NCI-H226 (cell line): ENCODE measurements at places on chromosomes 1 and 21.

DNA sequence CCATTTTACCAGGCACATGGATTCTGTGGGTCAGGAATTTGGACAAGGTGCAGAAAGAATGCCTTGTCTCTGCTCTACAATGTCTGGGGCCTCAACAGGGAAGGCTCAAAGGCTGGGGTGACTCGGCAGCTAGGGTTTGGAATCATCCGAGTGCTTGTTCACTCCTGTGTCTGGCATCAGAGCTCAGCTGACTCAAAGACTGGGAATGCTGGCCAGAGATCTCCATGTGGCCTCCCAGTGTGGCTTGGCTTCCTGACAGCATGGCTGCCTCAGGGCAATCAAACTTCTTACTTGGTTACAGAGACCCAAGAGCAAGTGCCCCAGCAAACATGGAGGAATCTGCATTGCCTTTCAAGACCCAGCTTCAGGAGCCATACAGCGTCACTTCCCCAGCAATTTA is 110.5 kb downstream of the TOMM20 start:
- peak; percentile 90 for DNase-seq

DNA sequence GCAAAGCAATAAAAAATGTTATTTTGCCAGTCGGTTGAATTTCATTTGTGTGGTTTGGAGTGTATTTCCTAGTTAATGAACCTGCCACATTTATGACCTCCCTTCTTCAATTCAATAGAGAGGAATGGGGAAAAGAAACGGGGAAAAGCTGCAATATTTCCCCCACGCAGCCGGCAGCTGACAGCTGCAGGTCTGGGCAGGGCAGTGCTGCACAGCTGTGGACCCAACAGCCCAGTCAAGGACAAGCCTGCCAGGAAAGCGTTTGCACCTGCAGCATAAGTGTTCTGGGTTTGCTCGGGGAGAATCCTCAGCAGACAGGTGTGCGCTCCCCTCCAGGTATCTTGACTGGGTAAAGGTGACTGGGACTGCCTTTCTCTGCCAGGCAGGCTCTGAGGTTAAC is 53.4 kb downstream of the FBXO2 start:
- no peak for DNase-seq

DNA sequence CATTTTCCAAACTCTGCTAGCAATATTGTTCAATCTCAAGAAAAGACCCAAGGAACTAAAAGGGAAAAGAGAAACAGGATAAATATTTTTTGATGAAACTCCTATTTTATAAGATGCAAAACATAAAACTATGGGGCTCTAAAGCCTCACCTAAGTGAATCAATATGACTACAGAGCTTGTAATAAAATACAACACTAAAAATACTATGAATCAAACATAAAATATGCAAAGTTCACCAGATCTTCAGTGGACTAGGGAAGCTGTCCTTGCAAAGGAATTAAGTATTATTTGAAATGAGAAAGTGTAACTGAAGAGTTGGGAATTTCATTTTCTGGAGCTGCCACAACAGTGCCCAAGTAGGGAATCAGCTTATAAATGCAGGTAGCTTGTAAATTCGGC is 124.5 kb downstream of the CRB1 start:
- no peak for DNase-seq

DNA sequence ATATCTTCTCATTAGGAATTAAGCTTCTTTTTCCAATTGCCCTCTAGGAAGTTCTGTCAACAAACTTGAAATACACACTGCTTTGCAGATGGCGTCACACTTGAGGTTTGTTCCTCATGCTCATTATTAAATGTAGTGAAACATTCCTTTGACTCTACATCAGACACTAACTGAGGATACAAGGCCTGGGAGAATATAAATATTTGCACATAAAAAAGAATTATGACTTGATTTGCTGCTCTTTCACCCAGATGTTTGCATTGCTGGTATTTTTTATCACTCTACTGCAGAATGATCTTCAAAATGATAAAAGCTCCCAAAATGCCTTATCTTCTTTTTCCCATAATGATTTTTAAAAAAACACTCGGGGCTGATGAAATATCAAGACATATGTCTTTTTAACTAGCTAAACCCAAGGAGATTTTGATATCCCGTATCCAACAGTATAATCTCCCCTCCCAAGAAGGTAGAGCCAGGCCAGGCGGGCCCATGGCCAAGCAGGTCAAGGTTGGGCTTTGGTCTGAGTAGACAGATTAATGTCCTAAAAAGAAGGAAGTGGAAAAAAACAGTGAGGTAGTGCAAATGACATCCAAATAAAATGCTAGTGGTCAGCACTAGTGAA is 264.6 kb downstream of the HHIPL2 start:
- no peak for DNase-seq

DNA sequence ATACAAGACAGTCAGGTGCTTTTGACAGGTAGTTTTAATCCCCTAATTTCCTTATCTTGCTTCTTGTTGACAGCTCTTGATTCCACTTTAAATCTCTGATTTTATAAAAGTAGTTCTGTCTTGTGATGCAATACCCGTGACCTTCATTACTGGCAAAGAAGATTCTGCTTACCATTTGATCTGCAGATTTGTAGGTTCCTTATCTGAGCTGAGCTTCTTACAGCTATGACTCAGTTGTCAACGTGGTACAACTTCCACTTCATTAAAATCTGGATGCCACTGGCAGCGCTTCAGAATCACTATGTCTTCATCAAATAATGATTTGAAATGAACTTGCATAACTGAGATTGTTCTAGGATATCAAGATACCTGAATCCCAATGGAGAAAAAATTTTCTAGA is 543.6 kb upstream of the B3GALT2 start:
- peak; percentile 80 for DNase-seq

GRCh38 chr1:91282695-91283420 is 121.8 kb downstream of the HFM1 start:
- peak; percentile 27 for DNase-seq

GRCh38 chr1:21278860-21279845 is 11.1 kb downstream of the ECE1 start:
- no peak for DNase-seq

DNA sequence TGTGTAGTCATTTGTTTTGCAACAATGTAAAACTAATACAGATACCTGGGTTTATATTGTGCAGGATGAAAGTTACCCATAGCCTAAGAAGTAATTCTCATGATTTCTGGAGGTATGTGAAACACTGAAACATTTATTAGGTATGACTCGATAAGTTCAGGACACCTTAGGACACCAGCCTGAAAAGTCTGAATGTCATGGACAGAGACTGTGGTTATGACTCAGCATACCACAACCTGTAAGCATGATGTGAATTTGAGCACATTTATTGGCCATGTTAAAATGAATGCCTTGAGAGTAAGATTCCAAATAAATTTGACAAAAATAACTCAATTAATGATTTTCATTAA is 1471.7 kb upstream of the B3GALT2 start:
- DNase-seq, result peak; percentile 61

GRCh38 chr1:92446546-92446945 is 40.2 kb downstream of the GFI1 start:
- DNase-seq, result peak; percentile 97

- no peak for DNase-seq
These were observed 2.0 kb downstream of the MTARC2 start for GRCh38 chr1:220750131-220750515.
